ENCODE measurements at places on chromosomes 4 and X.
A peak's percentile ranks its signal among the peaks of the same experiment; 100 is the strongest.

DNA sequence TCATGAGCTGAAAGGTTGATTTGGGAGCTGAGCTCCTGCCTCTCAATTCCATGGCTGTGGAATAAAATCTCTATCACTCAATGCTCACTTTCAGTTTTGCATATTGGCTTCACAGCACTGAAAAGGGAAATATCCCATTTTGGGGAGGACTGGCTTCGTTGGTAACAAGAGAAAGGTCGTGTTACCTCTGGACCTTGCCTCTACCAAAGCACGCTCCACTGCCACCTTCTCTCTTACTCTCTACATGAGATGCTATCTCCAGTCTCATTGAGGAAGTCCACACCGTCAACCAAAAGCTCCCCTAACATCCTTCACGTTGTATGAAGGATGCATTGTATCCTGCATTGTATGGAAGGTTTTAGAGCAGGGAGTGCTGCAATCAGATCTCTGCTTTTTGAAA lies 195.0 kb upstream of the LDB2 start:
- DNase-seq = no peak

- no peak for DNase-seq
Observed at GRCh38 chr4:7830747-7831146, 108.9 kb downstream of the AFAP1 start.

- DNase-seq = no peak
Observed at GRCh38 chr4:140098455-140099160, 55.4 kb downstream of the MAML3 start.

DNA sequence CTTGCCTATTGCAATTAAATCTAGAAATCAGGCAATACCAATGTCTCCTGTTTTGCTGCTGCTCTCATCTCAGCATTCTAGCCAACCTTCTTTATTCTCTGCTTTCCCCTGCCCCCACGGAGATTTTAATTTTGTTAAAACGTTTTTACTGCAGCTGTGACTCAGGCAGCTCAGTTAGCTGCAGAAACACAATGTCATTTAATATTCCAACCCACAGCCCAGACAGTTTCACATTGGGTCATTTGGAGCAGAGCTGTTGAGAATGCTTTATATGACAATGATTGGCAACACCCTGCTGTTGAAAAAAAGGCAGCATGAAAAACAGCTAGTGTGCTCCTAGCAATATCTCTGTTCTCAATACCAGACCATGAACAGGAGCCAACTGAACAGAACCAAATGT lies 12.6 kb upstream of the SLC10A4 start:
- DNase-seq = no peak

GRCh38 chrX:63713526-63713925 lies 71.5 kb downstream of the ARHGEF9 start:
- DNase-seq = no peak

DNA sequence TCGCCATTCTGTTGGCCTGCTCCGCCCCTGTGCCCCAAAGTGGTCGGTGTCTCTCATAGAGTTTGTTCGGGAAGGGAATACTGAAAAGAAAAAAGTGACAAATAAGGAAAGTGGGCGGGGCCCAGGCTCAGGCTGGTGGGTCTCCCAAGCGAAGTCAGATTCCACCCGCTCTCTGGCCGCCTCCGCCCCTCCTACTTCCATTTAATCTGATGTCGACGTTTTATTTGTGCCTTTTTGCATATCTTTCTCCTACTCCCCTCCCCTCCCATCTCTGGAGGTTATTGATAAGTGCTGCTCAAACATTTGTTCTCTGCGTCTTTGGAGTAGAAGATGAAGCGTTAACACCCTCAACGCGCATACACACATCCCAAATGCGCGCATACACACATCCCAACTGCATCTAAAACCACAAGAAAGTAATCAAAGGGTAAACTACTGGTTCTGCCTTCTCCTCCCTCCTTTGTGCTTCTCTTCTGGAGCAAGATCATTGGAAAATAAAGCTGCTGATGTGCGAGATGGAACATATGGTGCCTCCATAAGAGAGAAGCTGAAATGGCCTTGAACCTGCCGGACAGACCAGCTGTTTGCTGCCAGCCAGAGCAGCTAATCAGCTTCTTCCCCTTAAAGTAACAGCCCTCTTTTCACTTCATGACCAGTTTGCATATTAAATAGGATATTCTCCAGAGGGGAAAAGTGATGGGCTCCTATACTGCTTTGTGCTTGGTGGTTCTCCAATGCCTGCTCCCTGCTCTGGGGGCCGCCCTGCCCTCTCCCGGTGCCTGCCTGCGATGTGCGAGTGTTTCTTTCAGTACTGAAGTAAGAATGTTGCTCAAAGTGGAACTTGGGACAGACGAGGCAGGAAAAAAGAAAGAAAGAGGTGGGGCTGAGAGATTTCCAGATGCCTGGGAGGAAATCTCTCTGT lies 3.1 kb downstream of the MAMLD1 start:
- no peak for DNase-seq

- peak; percentile 9 for DNase-seq
Observed at GRCh38 chr4:140049024-140049848, 104.7 kb downstream of the MAML3 start.

GRCh38 chr4:169079942-169080827 lies 70.1 kb upstream of the CBR4 start:
- DNase-seq = no peak

DNA sequence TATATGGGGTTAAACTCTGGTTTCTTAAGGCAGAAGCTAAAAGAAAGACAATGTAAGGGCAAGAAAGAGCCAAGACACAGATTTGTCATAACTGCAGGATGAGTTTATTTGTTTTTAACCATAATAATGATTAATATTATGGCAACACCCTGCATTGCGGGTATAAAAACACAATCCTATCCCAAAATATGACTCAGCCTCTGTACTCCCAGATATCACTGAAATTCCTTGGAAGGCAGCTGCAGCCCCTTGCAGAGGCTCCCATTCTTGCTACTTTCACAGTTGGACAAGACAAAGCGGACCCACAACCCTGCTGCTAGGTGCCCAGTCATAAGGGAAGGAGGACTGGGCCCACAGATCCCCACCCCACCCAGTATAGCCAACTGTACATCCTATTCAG lies 20.4 kb upstream of the FGF16 start:
- DNase-seq = no peak

GRCh38 chr4:168993714-168994510 lies 16.1 kb downstream of the CBR4 start:
- DNase-seq = no peak

DNA sequence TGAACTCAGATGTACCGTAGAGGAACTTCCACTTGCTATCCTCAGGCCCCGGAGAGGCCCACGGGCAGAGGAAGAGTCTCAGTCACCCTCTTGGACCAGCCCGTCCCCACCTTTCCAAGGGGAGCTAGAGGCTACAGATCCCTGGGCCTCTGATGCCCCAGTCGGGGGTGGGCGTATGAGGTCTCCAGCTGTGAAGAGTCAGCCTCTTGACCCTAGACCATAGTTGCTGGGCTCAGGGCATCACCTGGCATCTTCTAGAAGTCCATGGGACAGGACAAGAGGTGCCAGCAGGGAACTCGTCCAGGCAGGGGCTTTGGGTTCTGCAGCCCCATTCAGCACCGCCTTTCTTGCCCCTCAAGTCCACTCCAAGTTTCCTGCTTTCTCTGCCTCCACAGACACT lies 11.6 kb downstream of the SASH3 start:
- DNase-seq = no peak
